Activated effector memory CD4-positive, alpha-beta T cell treated with Interleukin-2 at 50 U/mL for 16 hours (primary cell): ENCODE measurements at places on chromosomes 12 and 14.

DNA sequence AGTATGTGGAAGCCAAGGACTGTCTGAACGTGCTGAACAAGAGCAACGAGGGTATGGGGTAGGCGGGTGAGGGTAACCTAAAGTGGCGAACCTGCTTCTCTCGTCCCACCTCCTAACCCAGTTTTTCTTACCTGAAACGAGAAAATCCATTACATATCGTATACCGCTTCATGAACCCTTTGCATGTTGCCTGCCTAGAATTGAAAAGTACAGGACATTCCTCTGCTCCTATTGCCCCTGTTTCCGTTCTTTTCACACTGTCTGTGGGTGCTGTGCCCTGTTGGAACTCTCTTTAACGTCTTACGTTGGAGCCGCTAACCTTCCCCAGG lies 513 bp downstream of the PFDN5 start:
- no peak for DNase-seq

- DNase-seq: no peak
Observed at GRCh38 chr14:62234849-62235248, 472.6 kb downstream of the SNAPC1 start.

DNA sequence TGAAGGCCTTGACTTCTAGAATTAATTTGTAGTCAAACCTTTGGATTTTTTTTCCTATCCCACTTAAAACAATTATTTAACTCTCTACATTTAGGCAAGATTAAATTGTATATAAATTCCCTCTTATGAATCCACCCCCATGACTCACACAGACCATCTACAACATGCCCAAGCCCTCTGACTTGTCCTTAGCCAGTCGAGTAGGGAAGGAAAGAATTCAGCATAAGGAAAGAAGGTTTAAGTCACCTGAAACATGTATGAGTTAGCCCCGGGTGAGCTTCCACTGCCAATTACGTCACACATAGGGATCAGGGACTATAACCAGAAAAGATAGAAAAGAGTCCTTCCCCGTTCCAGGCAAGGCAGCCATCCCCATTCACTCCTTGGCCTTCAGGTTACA lies 14.9 kb upstream of the RESF1 start:
- DNase-seq: no peak

GRCh38 chr12:122963941-122964265 lies 2.4 kb downstream of the ABCB9 start:
- no peak for DNase-seq
